Stimulated activated CD8-positive, alpha-beta memory T cell treated with anti-CD3 and anti-CD28 coated beads, Interleukin-7, amount 100 ng/mL, for 1 hour (primary cell): ENCODE measurements at places on chromosomes 16 and 17.

DNA sequence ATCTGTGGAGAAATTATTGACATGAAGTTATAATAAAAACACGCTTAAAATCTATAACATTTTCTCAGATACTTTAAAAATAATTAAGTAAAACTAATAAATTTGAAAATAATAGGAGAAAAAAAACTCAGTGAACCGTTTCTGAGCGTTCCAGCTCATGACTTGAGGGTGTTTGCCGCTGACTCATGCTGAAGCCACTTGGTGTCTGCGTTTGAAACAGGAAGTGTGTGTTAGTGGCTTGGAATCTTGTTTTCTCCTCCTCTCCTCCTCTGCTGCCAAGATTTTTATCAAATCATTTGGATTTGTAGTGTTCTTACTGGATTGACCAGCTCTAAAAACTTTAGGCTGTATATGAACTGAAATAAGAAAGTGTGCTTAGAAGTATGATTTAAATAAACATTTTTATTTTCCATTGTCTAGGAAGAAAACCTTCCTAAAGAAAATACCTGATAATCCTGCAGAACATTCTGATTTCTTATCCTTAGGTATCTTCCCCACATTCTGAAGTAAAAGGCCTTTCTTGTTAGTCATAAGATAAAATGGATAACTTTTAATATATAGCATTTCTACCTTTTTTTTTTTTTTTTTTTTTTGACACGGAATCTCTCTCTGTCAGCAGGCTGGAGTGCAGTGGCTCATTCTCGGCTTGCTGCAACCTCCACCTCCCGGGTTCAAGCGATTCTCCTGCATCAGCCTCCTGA, 30.8 kb downstream of the USP10 start:
- DNase-seq: no peak

- DNase-seq: no peak
Observed at GRCh38 chr17:79220713-79221291, 146.2 kb downstream of the ENGASE start.

DNA sequence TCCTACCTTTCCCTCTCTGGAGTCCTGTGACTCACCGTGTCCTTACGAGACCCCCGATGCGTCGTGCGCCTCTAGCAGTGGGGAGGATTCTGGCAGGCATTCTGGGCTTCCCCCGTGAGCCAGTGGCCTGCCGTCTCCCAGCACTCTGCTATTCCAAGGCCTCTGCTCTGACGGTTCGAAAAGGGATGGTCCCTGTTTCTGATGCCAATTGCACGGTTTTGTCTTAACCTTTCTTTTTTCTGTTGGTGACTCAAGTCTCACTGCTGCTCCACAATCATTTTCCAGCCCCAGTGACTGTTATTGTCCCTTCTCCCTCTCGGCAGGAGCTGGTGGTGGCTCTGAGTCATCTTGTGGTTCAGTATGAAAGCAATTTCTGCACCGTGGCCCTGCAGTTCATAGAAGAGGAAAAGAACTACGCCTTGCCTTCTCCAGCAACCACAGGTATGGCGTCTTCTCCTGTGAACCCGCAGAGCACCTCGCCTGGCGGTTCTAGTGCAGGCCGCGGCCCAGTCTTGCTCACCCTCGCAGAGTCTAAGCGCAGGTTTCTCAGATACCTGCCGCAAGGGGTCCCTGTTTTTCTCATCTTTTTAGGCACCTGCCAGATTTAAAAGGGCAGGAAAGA, 100.1 kb upstream of the CHMP6 start:
- peak; percentile 53 for DNase-seq

GRCh38 chr17:74452033-74452840, 14.2 kb upstream of the CD300A start:
- DNase-seq: no peak

- DNase-seq: no peak
Observed at GRCh38 chr17:298791-299450, 53.7 kb downstream of the RPH3AL start.

DNA sequence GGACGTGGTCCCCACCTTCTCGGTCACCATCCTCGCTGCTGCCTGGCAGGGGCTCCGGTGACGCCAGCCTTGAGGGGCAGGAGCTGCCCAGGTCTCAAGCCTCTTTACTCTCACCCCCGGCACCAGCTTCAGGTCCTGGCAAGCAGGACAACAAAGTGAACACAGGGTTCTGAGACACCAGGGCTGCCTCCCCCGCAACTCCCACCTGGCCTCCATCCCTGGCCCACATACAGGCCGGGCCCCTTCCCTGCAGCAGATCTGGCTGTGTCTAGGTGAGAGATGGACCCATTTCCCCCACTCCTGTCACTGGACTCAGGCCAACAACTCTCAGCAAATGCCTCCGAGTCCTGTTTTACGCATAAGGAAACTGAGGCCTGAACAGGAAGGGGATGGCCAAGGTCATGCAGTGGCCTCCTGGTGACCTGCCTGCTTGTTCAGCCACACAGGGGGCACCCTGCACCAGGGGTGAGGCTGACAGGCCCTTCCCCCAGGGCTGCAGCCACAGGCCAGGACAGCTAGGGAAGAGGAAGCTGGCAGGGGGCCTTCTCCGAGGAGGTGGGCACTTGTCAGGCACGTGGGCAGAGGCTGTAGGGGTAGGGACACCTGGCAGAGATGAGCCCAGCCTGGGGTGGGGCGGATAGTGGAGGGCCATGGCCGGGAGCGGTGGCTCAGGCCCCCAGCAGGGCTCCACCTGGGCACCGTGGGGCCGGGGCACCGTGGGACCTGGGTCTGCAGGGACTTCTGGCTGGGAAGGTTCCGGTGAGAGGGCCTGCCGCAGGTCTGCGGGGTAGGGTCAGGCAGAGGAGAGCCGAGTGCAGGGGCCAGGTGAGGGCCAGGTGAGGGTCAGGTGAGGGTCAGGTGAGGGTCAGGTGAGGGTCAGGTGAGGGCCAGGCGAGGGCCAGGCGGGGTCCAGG, 46.7 kb upstream of the PVALEF start:
- DNase-seq: no peak

GRCh38 chr16:31458073-31458843, 1.0 kb upstream of the ARMC5 start:
- DNase-seq: no peak

- no peak for DNase-seq
Observed at GRCh38 chr16:7482032-7482431, 149.4 kb downstream of the RBFOX1 start.

DNA sequence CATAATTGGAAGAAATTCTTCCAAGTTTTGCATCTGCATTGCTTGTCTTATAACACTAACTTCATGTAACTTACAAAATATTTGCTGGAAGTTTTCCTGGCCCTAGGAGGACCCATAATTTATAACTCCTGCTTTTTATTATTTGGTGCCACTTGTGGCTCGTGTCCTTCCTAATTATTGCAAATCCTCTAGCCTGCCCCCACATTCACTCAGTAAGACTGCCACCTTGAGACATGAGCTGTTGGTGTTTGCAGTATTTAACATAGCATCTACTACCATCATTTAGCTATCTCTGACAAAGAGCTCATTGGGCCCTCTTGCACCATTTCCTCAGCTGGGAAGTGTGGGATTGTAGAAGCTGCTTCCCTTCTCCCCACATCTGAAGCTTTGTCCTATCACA, 49.5 kb downstream of the FTO start:
- DNase-seq: no peak

DNA sequence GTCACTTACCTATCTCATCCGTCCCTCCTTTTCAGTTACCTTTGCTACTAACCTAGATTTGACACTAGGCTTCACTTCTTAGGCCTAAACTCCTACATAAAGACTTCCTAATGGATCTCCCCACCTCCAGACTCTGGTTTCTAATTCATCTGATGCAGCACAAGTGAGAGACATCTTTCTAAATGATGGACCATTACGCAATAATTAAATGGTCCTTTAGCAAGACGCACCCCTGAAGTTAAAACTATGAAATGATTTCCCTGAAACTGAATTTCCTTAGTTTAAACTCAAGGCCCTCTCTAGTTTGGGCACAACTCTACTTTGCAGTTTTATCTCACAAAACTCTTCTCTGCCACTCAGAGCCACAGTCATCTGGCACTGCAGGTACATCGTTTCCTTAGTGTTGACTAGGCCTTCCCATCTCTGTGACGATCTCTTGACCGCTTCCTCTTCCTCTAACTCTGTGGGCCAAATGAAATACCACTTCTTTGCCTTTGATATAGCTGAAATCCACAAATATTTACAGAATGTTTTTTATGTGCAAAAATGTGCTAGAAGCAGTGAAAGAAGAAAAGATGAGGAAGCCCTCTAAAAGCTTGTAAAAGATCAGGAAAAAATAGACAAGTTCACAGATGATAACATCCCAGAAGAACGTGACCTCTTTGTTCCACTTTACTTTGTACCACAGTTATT, 3.3 kb downstream of the SYNRG start:
- no peak for DNase-seq

GRCh38 chr16:15953477-15953876, 4.1 kb downstream of the ABCC1 start:
- DNase-seq: no peak

DNA sequence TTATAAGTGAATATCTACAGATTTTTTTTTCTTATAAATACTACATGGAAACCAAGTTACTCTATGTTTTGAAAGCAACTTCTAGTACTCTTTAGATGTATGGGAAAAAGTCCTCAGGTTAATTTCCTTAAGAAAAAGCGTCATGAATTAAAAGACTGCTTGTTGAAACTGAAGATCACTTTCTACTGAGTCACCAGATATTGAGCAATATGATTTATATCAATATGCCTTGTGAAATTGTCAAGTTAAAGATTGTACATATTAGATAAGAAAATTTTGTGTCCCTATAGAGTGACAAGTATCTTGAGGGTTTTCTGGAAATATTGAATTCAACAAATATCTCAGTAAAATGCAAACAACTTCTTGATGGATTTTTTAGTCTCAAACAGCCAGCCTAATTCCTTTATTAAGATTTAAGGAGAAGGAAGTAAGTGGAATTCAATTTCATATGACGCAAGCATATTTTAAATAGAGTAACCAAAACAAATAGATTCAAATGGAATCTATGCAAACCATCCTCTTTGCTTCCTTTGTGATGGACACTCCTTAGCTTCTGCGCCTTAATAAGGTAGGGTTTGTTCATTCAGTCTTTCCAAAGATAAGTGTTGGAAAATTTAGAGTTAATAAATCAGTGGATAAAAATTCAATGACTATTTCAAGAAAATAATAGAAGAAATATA, 16.6 kb downstream of the KRT12 start:
- no peak for DNase-seq

GRCh38 chr17:76434870-76435269, 18.1 kb downstream of the UBE2O start:
- no peak for DNase-seq

- no peak for DNase-seq
Observed at GRCh38 chr16:734981-735881, 5.6 kb downstream of the CIAO3 start.

DNA sequence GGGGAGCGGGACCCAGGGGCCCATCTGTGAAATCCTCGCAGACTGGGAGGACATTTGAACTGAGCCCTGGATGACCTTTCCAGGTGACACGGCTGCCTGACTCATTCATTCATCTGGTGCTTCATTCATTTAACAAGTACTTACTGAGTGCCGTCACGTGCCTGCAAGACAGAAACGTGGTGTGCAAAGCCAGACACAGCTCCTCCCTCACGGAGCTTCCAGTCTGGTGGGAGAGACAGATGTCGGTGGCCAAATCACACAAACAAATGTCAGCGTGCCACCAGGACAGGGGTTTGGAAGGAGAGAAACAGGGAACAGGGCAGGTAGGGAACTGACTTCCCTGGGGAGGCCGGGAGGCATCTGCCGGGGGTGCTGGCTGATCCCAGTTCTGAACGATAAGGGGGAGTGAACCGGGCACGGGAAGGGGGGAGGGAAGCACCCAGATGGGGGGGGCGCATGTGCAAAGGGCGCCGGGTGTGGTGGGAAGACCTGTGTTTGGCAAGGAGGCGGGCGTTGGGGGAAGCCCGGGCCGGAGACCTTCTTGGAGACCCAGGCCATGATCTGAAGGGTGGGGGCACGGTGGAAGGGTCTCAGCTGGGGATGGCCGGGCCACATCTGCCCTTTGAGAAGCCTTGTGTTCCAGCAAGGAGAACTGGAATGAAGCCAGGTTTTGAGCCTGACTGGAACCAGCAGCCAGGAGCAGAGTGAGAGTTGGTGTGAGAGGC, 93.6 kb upstream of the CIBAR2 start:
- DNase-seq: no peak

DNA sequence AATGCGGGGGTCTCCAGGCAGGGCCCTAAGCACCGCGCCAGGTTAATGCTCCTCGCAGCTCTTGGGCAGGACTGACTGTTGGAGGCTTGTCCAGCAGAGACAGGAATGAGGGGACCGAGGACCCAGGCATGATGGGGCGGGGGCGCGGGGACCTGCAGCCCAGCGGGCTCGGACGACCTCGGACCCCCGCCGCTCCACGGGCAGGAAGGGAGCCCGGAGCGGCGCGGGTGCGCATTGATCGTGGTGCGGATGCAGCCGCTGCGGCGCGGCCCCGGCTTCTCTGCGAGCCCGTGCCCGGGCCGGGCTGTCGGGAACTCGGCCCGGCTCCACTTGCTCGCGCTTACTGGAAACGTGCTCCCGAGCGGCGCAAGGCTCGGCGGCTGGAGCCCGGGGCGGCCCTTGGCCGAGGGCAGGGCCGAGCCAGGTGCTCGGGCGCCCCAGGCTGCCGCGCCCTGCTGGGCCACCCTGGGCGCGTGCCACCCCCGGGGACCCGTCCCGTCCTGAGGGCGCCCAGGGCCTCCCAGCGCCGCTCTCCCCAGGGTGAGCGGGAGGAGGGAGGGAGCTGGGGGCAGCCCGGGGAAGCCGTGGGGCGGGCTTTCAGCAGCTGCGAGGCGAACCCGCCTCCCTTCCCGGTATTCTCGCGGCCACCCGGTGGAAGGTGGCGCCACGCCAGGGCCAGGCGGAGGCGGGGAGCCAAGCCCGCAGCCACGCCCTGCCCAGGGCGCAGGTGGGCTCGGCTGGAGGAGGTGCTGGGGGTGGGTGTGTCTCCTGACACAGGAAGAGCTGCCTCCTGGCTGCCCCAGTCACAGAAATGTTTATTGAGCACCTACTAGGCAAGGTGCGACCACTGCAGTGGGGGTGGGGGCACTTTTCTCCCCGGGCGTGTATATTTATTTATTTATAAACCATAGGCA, 45.9 kb downstream of the SOCS3 start:
- peak; percentile 53 for DNase-seq

GRCh38 chr16:81601601-81602255, 157.1 kb downstream of the CMIP start:
- DNase-seq: no peak

GRCh38 chr17:348692-349425, 3.7 kb downstream of the RPH3AL start:
- DNase-seq: no peak

GRCh38 chr16:2771496-2772402, 5.3 kb downstream of the ELOB start:
- DNase-seq: no peak

GRCh38 chr17:57045868-57046704, 39.0 kb upstream of the AKAP1 start:
- DNase-seq: no peak

- no peak for DNase-seq
Observed at GRCh38 chr17:20127360-20128035, 118.3 kb downstream of the SPECC1 start.
